NCI-H1105 (cell line): ENCODE measurements at places on chromosomes 7 and 10.

DNA sequence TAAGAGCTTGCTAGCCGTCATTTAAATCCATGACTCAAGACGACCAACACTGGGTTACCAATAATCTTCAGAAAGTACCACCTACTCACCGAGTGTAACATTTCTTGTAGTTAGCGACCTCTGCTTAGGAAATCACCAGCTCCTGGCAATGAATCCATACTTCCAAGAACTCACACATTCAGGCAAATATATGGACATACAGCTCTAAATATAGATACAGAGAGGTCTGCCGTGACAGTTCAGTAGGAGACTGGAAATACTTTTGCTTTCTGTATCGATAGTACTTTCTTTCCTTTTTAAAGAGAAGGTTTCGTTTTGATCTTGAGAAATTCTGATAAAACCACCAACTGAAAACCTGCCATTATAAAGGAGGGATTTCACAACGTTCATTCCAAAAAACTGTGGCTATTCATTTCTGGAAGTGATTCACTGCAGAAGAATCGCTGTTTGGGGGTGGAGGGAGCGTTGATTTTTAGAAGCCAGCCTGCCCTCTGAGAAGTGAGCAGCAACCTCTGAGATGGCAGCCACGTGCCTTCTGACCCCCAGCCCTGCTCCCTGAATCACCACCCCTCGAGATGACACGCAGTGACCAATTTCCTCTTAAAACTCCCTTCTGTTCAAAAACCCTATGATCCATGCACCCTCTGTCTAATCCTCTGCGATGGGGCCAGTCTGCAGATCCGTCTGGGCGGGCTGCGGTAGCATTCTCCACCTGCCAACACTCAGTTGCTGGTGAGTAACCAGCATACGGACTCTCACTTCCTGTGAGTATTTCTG lies 179.0 kb upstream of the KLF14 start:
- no peak for DNase-seq

GRCh38 chr7:17071866-17072265 lies 190.1 kb upstream of the AGR3 start:
- DNase-seq: no peak

- no peak for DNase-seq
These were observed 60.9 kb upstream of the RAPGEF5 start for GRCh38 chr7:22417841-22418240.

GRCh38 chr7:66466081-66466600 lies 162.5 kb upstream of the KCTD7 start:
- DNase-seq: no peak

DNA sequence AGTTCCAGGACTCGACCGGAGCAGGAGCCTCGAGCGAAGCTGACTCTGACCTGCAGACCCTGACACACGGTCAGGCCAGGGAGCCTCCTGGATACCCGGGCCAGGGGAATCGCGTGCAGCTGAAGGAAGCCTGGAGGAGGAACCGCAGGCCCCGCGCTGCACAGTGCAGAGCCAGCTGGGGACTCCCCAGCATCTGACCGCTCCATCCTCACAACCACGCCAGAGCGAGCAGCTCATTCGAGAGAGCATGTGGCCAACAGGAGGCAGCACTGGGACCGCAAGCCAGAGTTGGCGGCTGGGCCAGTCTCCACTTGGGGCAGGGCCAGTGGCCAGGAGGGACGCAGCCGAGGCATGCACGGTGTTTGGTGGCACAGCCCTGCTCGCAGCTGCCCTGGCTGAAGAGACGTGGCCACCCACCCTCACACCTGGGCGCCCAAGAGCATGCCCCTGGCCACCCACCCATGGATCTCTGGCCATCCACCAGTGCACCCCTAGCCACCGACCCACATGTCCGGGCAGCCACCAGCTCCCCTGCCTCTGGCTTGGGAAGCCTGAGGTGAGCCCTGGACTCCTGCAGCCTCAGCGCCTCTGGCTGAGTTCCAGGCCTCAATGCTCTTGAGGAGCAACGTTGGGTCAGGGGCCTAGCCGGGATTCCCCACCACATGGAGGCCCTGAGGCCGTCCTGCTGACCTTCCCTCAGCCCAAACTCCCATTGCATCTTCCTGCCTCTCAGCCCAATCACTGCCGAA lies 213.9 kb downstream of the ELFN1 start:
- DNase-seq: no peak

GRCh38 chr7:116259156-116259870 lies 49.0 kb downstream of the TES start:
- DNase-seq: no peak

- DNase-seq: no peak
These were observed 82.8 kb upstream of the FRMD4A start for GRCh38 chr10:14413523-14413922.
